SHP77 treated with DMSO at 0.1 percent for 48 hours (cell line): ENCODE measurements at places on chromosomes 5 and 9.

- DNase-seq: no peak
Observed at GRCh38 chr5:148687427-148687826, 33.1 kb upstream of the HTR4 start.

DNA sequence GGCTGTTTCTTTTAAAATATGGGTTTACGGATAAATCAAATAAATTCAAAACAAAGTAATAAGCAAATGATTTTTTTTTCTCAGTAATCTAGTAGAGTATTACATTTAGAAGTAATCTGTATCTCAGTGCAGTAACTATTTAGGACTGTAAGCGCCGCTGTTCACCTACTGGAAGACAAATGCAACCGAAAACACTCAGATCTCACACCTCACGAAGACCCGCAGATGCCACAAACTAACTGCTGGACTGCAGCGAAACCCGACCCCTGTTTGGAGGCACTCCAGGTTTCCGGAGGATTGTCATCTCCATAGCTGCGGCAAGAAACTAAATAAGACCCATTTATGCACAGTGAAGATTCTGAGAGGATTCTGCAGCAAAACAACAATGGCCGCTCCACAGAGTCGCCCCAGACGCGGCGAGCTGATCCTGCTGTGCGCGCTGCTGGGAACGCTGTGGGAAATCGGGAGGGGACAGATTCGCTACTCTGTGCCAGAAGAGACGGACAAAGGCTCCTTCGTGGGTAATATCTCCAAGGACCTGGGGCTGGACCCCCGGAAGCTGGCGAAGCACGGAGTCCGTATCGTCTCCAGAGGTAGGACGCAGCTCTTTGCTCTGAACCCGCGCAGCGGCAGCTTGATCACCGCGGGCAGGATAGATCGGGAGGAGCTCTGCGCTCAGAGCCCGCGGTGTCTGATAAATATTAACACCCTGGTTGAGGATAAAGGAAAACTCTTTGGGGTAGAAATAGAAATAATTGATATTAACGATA is at the start of gene PCDHGA8:
TSS of gene PCDHGA8 (plus strand) at position 205 of the 770 bp plus-strand sequence. CDS start at position 386, 181 bp downstream.
- DNase-seq: no peak

DNA sequence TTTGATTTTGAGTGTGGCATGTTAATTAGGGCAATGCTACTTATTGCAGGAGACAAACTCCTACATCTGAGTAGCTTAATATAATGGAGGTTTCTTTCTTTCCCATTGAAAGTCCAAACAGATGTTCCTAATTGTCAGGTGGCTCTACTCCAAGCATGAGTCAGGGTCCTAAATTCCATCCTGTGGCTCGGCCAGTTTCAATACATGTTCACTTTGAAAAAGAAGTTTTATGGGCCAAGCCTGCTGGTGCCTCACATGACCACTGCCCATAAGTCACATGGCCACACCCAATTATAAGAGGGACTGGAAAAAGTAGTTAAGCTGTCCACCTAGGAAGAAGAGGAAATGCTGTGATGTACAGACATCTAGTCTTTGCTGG is 170.4 kb downstream of the ARRDC3 start:
- DNase-seq: no peak

DNA sequence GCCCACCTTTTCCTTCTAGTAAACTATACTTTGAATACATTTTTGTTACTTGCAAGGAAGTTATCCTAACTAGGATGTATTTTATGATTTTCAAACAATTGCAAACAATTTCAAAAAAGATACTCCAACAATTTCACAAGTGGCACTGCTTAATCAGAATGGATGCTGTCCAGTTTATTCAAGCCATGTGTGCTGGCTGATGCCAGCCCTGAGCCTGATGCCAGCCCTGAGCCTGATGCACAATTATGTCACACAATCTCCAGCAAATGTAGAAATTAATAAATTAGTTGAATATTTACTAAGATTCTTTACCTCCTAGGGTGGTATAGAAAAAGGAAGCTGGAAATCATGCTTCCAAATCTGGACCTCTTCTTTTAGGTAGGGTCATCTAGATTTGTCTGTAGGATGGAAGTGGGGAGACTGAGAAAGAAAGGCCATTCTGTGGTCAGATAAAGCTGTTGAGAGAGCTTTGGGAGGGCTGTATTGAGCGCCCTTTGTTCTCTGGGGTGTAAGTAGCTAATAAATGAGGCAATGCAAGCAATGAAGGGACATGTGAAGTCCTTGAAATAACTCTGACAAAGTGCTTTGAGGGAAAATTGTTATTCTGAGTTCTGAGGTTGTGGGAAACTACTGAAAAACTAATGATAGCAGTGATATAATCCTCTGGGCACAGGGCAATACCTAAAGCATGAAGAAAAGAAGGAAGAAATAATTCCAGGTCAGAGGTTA is 5.8 kb upstream of the C6 start:
- DNase-seq: no peak

DNA sequence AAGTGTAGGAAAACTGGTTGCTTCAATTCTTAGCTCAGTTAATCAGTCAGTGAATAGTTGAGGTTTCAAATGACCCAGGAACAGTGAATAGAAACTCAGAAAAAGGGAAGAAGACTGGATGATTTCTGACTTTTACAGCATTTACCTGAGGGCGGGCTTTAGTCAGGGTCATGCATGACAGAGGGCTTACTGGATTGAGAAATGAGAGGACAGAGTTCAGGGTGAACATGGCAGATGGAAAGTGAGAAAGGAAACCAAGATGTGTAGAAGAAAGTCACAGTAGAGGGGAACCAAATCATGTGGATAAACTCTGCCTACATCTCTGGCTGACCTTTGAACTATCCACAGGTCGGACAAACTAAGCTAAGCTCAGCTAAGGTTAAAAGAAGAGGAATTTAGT is 596.0 kb downstream of the SEMA5A start:
- DNase-seq: no peak

DNA sequence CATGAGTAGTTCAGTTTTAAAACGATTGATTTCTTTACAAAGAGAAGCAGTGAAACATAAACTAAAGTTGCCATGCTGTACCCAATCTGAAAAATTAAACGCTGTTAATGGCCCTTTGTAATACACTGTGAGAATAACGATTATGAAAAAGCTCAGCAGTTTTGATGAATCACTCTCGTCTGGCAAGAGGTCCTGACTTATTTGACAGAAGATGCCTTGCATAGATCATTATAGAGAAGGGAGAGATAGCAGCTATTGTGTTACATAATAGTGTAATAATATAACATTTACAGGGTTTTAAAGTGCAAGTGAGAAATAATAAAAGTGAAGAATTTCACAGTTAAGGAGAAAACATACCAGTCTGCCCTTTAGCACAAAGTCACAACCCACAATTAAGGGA is 361.5 kb upstream of the CDH10 start:
- DNase-seq: no peak

DNA sequence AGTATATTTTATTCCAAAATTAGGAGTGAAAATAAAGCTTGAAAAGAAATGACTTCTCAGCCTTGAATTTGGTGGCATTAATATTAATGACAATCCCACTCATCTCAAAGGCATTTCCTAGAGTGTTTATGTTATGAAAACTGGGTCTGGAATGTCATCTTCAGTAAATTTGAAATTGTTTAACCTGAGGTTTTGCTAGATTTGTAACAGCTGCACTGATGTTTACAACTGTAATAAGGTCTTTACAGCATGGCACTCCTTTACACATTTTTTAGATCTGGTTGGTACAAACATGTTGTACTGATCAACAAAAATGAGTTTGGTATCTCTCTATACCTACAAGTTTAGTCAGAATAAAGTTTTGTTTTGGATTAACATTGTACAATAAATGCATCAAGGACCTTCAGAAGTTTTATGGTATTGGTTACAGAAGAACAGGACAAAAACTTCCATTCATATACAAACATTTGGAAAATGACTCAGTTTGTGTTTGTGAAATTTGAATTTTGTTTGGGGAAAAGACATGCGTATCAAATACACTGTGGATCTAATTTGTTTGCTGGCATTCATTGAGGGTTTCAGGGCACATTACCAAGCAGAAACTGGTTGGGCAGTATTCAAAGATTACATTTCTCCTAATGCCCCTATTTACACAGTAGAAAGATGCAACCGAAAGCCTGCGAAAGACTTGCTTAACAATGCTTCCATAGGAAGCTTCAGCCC is 11.6 kb downstream of the FANCC start:
- DNase-seq: no peak

GRCh38 chr5:39446231-39446630 is 21.5 kb upstream of the DAB2 start:
- no peak for DNase-seq

- no peak for DNase-seq
Observed at GRCh38 chr9:120421977-120422376, 158.0 kb downstream of the CDK5RAP2 start.

- no peak for DNase-seq
Observed at GRCh38 chr9:98402019-98402840, 146.8 kb upstream of the TBC1D2 start.

GRCh38 chr5:171420431-171421241 is 1.2 kb downstream of the FGF18 start:
- no peak for DNase-seq

- no peak for DNase-seq
Observed at GRCh38 chr9:125603478-125604021, 103.5 kb downstream of the MAPKAP1 start.

GRCh38 chr5:105836887-105837286 is 1833.8 kb downstream of the EFNA5 start:
- DNase-seq: no peak

GRCh38 chr5:150264667-150265603 is 24.6 kb downstream of the CAMK2A start:
- DNase-seq: no peak

DNA sequence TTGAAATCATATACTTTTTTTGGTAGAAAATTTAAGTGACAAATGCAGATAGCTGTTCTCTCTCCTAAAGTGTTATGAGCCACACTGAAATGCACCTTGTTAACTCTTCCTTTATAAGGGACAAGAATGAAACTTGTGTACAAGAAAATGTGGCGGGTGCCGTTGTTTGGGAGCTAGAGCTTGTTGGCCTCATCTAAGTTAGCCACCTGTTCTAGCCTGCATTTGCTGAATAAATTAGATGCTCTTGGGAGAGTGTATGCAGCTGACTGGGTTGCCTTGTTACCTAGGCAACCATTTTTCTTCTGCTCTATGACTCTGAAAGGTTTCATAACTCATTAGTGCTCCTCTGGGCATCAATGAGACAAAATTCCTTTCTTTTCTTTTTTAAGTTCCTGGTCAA is 174.3 kb downstream of the TAF11L14 start:
- no peak for DNase-seq
